PC-9 (cell line): ENCODE measurements at places on chromosomes 5 and 9. TPM values are rescaled to one million over a fixed set of nuclear protein-coding genes. Genes with fewer than 3 reads are reported as not detected.

DPYSL3 gene
- 0.40 and 1.3 TPM in 2 replicates for total RNA-seq

KCNV2 gene
- total RNA-seq: not detected in 2 replicates

PCDHA1 gene
- total RNA-seq: not detected in 2 replicates

BHMT2 gene
- not detected in 2 replicates for total RNA-seq

DNA sequence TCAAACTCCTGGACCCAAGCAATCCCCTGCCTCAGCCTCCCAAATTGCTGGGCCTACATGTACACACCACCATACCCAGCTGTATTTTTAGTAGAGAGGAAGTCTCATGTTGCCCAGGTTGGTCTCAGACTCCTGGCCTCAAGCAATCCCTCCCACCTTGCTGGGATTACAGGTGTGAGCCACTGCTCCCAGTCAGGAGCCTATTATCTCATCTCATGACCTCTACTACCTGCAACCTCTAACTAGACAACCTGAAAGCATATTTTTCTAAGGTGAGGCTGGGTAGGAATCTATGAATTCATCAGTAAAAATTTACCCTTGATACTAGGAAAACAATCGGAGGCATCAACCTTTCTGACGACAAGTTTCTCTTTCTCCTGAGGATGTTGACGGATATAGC lies 10.0 kb downstream of the FAM13B start:
- peaks cover 3% of the 10 kb centered on the region; the same call in 1 of the 2 replicates for H3K36me3 ChIP-seq
- no peak overlapping the region for H3K27ac ChIP-seq
- H3K4me3 ChIP-seq: no peak overlapping the region
- H3K4me1 ChIP-seq: peaks cover 13% of the 10 kb centered on the region; the same call in 1 of the 2 replicates

DNA sequence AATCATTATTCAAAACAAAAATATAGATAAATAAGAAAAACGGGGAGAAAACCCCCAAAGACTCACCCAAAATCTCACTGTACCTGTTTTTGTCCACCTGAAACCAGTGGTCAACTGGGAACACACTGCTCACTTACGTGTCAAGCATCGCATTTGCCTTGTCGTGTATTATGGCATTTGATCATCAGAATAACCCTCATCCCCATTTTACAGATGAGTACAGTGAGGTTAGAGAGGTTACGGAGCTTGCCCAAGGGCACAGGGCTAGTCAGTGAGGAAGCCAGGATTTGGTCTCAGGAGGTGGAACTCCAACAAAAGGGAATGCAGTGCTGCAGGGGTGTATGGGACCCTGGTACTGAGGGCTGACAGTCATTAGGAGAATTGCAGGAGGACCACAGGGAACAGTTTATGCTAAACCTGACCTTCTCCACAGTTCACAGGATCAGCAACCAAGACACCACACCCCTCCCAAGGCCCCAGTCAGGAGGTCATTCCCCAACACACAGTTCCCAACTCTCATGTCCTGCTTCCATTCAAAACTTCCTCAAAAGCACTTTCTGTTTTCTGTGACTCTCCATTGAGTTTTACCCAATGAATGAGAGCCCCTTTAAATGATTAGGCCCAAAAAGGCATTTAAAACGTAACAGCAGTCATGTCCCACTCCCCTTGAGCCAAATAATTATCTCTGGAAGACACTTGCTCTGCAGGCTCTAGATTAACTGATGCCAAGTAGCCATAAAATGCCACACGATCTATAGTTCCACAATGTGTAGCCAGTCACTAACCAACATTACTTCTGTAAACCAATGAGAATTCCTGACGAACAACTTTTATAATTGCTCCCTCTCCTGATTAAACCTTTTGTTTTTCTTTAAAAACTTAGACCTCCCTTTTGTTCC lies 50.8 kb downstream of the CTSL start:
- no peaks in the 10 kb centered on the region for H3K4me1 ChIP-seq
- no peak for DNase-seq
- H3K27ac ChIP-seq: no peak overlapping the region
- H3K27me3 ChIP-seq: no peaks in the 10 kb centered on the region
- H3K4me3 ChIP-seq: no peak overlapping the region

DNA sequence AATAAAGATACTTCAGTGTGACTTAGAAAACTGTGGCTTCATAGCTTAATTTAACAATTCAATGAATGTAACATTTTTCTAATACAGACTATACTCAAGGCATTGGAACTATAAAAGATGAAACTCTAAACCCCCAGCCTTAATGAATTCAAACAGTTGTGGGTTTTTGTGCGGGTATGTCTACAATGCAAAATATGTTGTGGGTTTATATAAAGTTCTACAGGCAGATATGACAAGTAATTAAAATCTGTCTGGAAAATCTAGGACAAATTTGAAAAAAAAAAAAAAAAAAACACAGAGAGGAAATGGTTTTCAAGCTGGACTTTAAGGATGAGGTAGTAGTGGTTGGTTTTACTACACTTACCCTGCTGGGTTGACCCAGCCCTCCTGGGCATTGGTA lies 467.5 kb upstream of the TLE4 start:
- no peaks in the 10 kb centered on the region for H3K4me1 ChIP-seq
- DNase-seq: no peak
- H3K36me3 ChIP-seq: no peaks in the 10 kb centered on the region
- H3K4me3 ChIP-seq: peak overlapping the region; percentile 35; the same call in 1 of the 2 replicates

- H3K27ac ChIP-seq: no peak overlapping the region
- no peaks in the 10 kb centered on the region for H3K27me3 ChIP-seq
- H3K36me3 ChIP-seq: no peaks in the 10 kb centered on the region
- no peak overlapping the region for H3K4me3 ChIP-seq
Observed at GRCh38 chr9:82129708-82130107, 141.1 kb downstream of the SPATA31D1 start.

GRCh38 chr9:113568081-113568435 lies 104.5 kb downstream of the RGS3 start:
- H3K27ac ChIP-seq: no peak overlapping the region
- peaks cover 54% of the 10 kb centered on the region for H3K4me1 ChIP-seq
- no peak overlapping the region for H3K4me3 ChIP-seq
- no peaks in the 10 kb centered on the region for H3K36me3 ChIP-seq

DNA sequence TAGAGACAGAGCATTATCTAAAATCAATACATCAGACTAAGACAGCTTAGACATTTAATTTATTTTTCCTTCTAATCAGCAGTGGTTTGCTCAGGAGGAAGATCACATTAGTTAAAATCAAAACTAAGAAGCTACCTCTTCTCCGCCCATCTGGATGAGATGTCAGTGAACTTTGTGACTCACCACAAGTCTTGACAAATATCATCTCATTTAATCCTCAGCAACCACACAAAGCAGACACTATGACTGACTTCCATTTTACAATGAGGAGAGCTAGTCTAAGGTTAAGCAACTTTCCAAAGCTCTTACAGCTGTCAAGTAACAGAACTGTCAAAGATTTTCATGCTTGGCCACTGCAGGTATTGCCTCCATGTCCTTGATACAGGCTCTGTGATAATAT lies 289.5 kb downstream of the DEPDC1B start:
- no peaks in the 10 kb centered on the region for H3K27me3 ChIP-seq
- no peaks in the 10 kb centered on the region for H3K36me3 ChIP-seq
- H3K27ac ChIP-seq: no peak overlapping the region
- H3K4me3 ChIP-seq: no peak overlapping the region

DNA sequence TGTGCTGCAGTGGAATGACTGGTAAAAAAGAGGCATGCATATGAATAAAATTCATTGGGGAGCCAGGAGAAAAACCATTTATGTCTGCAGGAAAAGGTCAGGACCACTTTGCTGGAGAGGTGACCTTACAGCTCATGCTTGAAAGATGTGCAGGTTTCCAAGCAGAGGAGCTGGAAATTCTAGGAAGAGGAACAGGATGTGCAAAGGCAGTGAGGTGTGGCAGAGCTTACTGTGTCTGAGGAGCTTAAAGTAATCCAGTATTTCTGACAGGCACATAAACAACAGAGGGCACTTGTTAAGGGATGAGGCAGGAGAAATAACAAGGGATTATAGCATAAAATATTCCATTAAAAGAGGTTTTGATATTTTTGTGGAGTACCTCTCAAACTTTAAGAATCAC lies 203.2 kb downstream of the CD180 start:
- H3K4me3 ChIP-seq: no peak overlapping the region
- H3K36me3 ChIP-seq: no peaks in the 10 kb centered on the region
- no peak overlapping the region for H3K27ac ChIP-seq
- no peak for DNase-seq
- peaks cover 30% of the 10 kb centered on the region for H3K4me1 ChIP-seq

- H3K4me1 ChIP-seq: peaks cover 47% of the 10 kb centered on the region
- H3K27me3 ChIP-seq: no peaks in the 10 kb centered on the region
- no peaks in the 10 kb centered on the region for H3K36me3 ChIP-seq
- no peak for DNase-seq
- H3K27ac ChIP-seq: peak overlapping the region; percentile 47
Observed at GRCh38 chr9:694092-694402, 147.4 kb upstream of the DMRT1 start.

DNA sequence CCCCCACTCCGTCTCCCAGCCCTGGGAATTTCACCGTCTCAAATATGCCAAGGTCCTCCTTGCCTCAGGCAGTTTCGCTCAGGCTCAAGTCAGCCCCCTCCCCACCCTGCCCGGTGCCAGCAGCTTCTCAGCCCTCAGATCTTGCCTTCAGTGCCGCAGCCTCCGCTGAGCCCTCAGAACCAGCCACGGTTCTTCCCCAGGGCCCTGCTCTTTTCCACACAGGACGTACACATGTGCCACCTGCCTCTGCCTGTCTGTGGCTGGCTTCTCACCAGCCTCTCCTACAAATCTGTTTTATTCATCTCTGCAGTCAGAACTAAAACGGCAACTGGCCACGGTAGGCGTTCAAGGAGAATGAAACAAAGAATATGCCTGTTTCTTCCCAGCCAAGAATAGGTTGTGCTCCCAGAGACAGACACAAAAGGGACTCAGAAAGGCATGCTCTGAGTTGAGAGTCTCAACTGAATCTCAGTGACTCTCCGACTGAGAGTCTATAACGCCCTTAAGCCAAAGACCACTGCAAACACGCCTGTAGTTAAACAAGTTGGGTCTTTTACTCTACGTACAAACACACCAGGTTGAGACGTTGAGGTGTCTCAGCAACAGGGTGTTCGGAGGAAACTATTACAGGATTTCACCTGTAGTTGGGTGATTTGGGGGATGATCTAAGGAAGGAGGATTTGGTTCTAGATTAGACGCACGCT lies 10.6 kb upstream of the GRIN1 start:
- H3K27ac ChIP-seq: peak overlapping the region; percentile 54
- H3K4me1 ChIP-seq: peaks cover 28% of the 10 kb centered on the region
- no peaks in the 10 kb centered on the region for H3K27me3 ChIP-seq
- no peak for DNase-seq
- peak overlapping the region; percentile 86 for H3K4me3 ChIP-seq

GRCh38 chr5:113273948-113274347 lies 160.8 kb downstream of the TSSK1B start:
- no peaks in the 10 kb centered on the region for H3K36me3 ChIP-seq
- DNase-seq: no peak
- no peaks in the 10 kb centered on the region for H3K4me1 ChIP-seq
- no peak overlapping the region for H3K27ac ChIP-seq

GRCh38 chr5:58828258-58828657 lies 245.4 kb downstream of the RAB3C start:
- DNase-seq: no peak
- H3K36me3 ChIP-seq: no peaks in the 10 kb centered on the region
- no peak overlapping the region for H3K27ac ChIP-seq
- H3K27me3 ChIP-seq: no peaks in the 10 kb centered on the region
